ENCODE measurements at places on chromosomes 11 and 22. TPM values are rescaled to one million over a fixed set of nuclear protein-coding genes. Genes with fewer than 3 reads are reported as not detected.

PATE4 gene
- total RNA-seq: not detected

DNA sequence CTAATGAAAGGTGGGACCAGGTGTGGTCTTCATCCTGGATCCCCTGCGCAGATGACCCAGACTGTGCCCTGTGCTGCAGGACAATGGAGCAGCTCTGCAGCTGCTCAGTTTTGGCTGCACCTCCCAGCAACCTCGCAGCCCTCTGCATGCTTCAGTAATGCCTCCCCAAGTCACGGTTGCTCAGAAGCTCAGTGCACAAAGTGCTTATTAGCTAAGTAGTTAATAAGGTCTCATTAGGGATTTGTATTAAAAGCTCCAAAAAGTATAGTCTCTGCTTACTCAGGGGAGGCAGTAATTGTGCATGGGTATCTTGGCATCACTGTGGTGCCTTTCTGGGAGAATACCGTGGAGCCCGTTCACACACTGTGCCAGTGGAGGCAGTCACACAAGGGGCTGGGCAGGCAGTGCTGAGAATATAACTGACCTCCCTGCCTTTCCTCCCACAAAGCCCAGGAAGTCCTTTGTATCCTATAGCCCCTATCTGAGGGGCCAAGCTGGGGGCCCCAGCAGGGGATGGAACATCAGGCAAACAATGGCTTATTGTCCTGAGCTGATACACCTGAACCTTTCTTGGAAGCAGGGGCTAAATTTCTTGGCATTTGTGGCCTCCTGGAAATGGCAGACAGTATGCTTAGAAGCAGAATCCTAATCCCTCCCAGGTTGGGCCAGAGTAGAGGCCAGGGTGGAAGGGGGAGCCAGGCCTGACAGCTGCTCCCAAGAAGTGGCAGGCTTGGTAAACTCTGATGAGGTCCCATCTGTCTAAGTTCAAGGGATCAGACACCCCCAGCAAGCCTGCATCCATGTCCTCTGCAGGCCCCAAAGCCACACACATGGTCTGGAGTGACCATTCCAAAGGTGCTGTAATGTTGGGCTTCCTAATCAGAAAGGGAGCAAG lies 125.5 kb upstream of the PARVA start:
- no peak for DNase-seq

- no peak for DNase-seq
Measured at GRCh38 chr22:30310881-30311771, 15.6 kb downstream of the TBC1D10A start.

DNA sequence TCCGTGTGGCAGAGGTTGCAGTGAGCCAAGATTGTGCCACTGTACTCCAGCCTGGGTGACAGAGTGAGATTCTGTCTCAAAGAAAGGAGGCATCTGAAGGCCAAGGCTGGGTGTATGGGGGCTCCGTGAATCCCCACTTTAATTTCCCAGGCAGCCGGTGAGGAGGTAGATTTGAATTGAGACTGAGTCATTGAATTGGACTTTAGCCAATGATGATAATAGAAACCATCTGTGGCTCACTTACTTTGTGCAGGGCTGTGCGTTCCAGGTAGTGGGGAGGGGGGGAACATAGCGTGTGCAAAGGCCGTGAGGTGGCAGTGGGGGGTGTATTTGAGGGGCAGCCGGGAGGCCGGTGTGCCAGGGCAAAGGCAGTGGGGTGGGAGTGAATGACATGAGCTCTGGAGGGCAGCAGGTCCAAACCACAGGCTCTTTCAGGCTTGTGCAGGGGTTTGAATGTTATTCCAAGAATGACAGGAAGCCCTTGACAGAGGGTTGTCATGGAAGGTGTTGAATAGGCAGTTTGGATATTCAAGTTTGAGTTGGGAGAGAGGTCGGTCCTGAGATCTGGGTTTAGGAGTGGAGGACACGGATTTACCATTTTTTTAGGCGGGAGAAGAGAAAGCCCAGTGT lies 6.1 kb downstream of the ARHGAP8 start:
- DNase-seq: no peak

DNA sequence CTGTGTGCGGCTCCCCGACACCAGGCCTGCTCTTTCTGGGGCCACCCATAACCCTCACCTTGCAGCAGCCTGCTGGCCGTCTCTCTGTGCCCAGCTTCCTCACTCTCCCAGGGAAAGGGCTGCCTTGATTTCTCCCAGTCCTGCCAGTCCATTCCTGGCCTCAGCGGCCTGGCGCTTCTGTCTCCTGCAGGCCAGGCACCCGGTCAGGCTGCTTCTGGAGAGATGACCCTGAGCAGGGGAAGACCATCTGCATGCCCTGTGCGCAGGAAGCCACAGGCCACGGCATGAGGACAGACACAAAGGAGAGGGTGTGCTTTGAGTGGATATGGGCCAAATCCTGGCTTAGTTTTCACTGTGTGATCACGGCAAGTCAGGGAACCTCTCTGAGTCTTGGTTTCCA lies 86.2 kb downstream of the TSPAN18 start:
- no peak for DNase-seq
